GM12878 (cell line): ENCODE measurements at places on chromosomes 4 and X.

GRCh38 chrX:29470030-29470429 is 745.3 kb upstream of the MAGEB2 start:
- no peak for DNase-seq

- no peak for DNase-seq
Observed at GRCh38 chrX:138897621-138898492, 186.3 kb upstream of the FGF13 start.

GRCh38 chrX:701673-702072 is 71.1 kb downstream of the SHOX start:
- no peak for DNase-seq

GRCh38 chrX:98962996-98963395 is 1447.1 kb downstream of the PCDH19 start:
- DNase-seq = no peak
